ENCODE measurements at places on chromosomes 4 and X.
A peak's percentile ranks its signal among the peaks of the same experiment; 100 is the strongest.

DNA sequence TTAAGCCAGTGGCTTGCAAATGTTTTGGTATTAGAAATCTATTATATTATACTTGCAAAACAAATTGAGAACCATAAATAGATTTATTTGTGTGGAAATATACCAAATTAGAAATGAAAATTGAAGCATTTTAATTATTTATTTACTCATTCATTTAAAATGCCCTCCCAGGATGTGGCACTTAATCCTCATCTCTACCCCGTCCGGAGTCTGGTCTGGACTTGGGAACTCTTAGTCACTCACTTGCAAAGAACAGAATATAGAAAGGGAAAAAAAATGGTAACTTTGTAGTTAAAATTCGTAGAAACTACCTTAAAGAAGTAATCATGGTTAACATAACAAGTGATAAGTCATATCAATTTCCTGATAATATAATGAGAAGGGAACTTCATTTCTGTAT, 775.9 kb upstream of the INTU start:
- H3K27ac ChIP-seq, result no peak overlapping the region
- no peaks in the 10 kb centered on the region for H3K4me1 ChIP-seq
- no peaks in the 10 kb centered on the region for H3K27me3 ChIP-seq
- no peak overlapping the region for H3K4me3 ChIP-seq

GRCh38 chr4:82889287-82889686, 1.7 kb downstream of the SEC31A start:
- DNase-seq, result no peak
- peaks cover 15% of the 10 kb centered on the region for H3K36me3 ChIP-seq
- peak overlapping the region; percentile 94 for H3K4me3 ChIP-seq
- peaks cover 1% of the 10 kb centered on the region for H3K4me1 ChIP-seq

DNA sequence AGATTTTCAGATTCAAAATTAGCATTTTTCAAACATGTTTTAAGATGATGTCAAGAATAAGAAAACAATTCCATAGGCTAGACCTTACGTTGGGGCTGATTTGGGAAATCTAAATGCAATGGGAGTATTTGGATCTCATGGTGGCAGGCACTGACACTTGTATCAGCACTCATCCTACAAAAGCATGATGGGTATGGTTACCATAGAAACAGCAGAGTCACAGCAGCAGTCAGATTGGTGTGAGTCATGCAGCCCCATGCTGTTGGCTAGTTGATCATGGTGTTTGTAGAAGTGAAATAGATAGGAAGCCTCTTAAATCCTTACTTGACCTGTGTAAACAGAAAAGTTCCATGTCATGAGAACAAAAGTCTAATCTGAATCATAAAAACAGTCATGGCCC, 1637.3 kb upstream of the PABPC4L start:
- H3K4me1 ChIP-seq, result no peaks in the 10 kb centered on the region
- no peak overlapping the region for H3K4me3 ChIP-seq
- H3K27me3 ChIP-seq, result no peaks in the 10 kb centered on the region
- no peaks in the 10 kb centered on the region for H3K36me3 ChIP-seq
- H3K27ac ChIP-seq, result no peak overlapping the region

- peak overlapping the region; percentile 32 for H3K27ac ChIP-seq
- no peaks in the 10 kb centered on the region for H3K27me3 ChIP-seq
- peaks cover 2% of the 10 kb centered on the region for H3K4me1 ChIP-seq
These were observed 181.7 kb downstream of the GABRB1 start for GRCh38 chr4:47213106-47213505.

DNA sequence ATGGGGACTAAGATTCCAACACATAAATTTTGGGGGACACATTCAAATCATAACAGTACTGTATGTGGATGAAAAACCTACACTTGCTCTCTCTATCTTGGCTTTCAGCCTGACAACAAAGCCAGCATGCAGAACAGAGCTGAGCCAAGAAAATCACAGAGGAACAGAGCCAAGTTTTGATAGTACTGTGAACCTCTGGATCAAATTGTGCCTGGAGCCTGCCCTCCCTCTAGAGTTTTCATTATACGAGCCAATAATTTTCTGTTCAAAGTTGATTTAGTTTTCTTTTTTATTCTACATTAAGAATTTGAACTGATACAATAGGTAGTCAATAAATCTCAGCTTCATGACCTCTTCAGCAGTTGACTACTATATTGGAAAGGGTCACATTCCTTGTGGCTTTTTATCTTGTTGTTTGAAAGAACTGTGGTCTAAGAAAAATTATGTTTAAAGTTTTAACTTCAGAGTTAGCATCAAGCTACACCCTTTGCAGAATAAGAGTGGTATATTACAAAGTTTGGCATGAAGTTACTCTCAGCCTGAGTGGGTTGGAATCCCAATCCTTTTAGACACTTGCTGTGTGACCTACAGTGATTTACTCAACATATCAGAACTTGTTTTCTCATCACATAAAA, 31.1 kb downstream of the GRID2 start:
- no peak for DNase-seq
- no peaks in the 10 kb centered on the region for H3K27me3 ChIP-seq
- no peaks in the 10 kb centered on the region for H3K36me3 ChIP-seq
- no peak overlapping the region for H3K27ac ChIP-seq
- H3K4me1 ChIP-seq, result no peaks in the 10 kb centered on the region

GRCh38 chr4:135123632-135124031, 922.0 kb upstream of the PABPC4L start:
- no peak overlapping the region for H3K27ac ChIP-seq
- DNase-seq, result no peak
- H3K4me3 ChIP-seq, result no peak overlapping the region
- H3K36me3 ChIP-seq, result no peaks in the 10 kb centered on the region
- no peaks in the 10 kb centered on the region for H3K4me1 ChIP-seq
- H3K27me3 ChIP-seq, result no peaks in the 10 kb centered on the region

- H3K27ac ChIP-seq, result no peak overlapping the region
- H3K4me1 ChIP-seq, result no peaks in the 10 kb centered on the region
- no peak for DNase-seq
- no peaks in the 10 kb centered on the region for H3K36me3 ChIP-seq
- H3K27me3 ChIP-seq, result no peaks in the 10 kb centered on the region
- H3K4me3 ChIP-seq, result no peak overlapping the region
These were observed 238.2 kb downstream of the MGST2 start for GRCh38 chr4:139903845-139904244.

GRCh38 chr4:108024085-108024877, 34.6 kb downstream of the HADH start:
- no peaks in the 10 kb centered on the region for H3K27me3 ChIP-seq
- H3K36me3 ChIP-seq, result peaks cover 67% of the 10 kb centered on the region
- no peak for DNase-seq
- H3K4me3 ChIP-seq, result no peak overlapping the region
- H3K4me1 ChIP-seq, result peaks cover 7% of the 10 kb centered on the region

- peaks cover 22% of the 10 kb centered on the region for H3K36me3 ChIP-seq
- DNase-seq, result no peak
- H3K4me3 ChIP-seq, result no peak overlapping the region
- H3K27ac ChIP-seq, result no peak overlapping the region
- H3K27me3 ChIP-seq, result no peaks in the 10 kb centered on the region
- H3K4me1 ChIP-seq, result peaks cover 1% of the 10 kb centered on the region
These were observed 20.0 kb downstream of the DDX3X start for GRCh38 chrX:41353985-41354384.

GRCh38 chr4:141220271-141220670, 424 bp upstream of the ZNF330 start:
- H3K27ac ChIP-seq, result peak overlapping the region; percentile 13
- H3K27me3 ChIP-seq, result no peaks in the 10 kb centered on the region
- H3K4me1 ChIP-seq, result peaks cover 2% of the 10 kb centered on the region
- H3K36me3 ChIP-seq, result no peaks in the 10 kb centered on the region

- H3K4me3 ChIP-seq, result no peak overlapping the region
- no peak for DNase-seq
- peaks cover 12% of the 10 kb centered on the region for H3K36me3 ChIP-seq
- H3K27ac ChIP-seq, result peak overlapping the region; percentile 18
- H3K4me1 ChIP-seq, result peaks cover 4% of the 10 kb centered on the region
These were observed 125.9 kb downstream of the NSUN7 start for GRCh38 chr4:40875507-40876150.

GRCh38 chr4:15901998-15902397, 36.5 kb downstream of the FGFBP1 start:
- no peak overlapping the region for H3K27ac ChIP-seq
- no peak for DNase-seq
- H3K36me3 ChIP-seq, result no peaks in the 10 kb centered on the region
- peaks cover 5% of the 10 kb centered on the region for H3K4me1 ChIP-seq
- no peak overlapping the region for H3K4me3 ChIP-seq

- DNase-seq, result no peak
- H3K36me3 ChIP-seq, result no peaks in the 10 kb centered on the region
- H3K4me3 ChIP-seq, result no peak overlapping the region
- H3K27ac ChIP-seq, result peak overlapping the region; percentile 82
- H3K4me1 ChIP-seq, result peaks cover 2% of the 10 kb centered on the region
These were observed 26.1 kb upstream of the CBLL2 start for GRCh38 chrX:22246620-22247019.

- no peak overlapping the region for H3K27ac ChIP-seq
- H3K36me3 ChIP-seq, result no peaks in the 10 kb centered on the region
- H3K4me3 ChIP-seq, result no peak overlapping the region
- no peak for DNase-seq
- no peaks in the 10 kb centered on the region for H3K4me1 ChIP-seq
These were observed 189.2 kb downstream of the PPP3CA start for GRCh38 chr4:101158134-101158482.

DNA sequence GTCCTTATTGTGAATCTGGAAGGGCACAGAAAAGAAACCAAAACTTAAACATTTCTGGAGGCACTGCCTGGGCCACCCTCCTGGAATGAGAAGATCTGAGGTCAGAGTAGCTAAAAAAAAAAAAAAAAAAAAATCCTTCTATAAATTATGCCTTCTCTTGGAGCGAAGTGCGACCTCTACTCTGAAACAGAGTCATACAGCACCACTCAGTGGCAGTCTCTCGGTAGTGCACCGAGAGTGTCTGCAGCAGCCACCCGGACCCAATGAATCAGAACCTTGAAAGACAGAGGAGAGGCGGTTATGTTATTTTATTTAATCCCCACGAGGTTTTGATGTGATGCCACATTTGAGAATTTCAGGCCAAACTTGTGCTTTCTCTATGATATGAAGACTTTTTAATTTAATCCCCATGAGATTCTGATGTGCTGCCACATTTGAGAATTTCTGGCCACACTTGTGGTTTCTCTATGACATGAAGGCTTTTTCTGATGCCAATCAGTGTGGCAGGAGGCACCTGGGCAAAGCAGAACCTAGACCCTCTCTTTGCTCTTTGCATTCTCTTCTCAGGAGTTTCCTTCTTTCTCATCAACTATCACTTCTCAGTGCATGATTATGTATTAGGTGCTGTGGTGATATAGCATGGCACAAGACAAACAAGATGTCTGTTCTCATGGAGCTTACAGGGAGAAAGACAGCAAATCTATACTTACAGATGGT, 5.6 kb upstream of the CT47C1 start:
- no peaks in the 10 kb centered on the region for H3K4me1 ChIP-seq
- H3K27ac ChIP-seq, result no peak overlapping the region
- DNase-seq, result peak; percentile 62
- H3K4me3 ChIP-seq, result no peak overlapping the region
- no peaks in the 10 kb centered on the region for H3K36me3 ChIP-seq

DNA sequence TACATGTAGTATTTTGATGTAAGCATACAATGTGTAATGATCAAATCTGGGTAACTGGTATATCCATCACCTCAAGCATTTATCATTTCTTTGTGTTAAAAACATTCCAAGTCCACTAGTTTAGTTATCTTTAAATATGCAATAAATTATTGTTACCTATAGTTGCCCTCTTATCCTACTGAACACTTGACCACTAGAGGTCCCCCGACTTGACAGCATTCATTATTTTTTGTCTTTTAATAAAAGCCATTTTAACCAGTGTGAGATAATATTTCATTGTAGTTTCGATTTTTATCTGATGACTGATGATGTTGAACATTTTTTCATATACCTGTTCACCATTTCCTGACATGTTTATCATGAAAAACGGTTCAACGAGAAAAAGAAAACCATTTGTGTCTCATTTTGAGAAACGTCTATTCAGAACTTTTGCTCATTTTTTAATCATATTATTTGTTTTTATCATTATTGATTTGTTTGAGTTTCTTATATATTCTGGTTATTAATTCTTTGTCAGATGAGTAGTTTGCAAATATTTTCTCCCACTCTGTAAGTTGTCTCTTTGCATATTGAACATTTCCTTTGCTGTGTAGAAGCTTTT, 199.0 kb upstream of the CXXC4 start:
- DNase-seq, result peak; percentile 1
- H3K4me1 ChIP-seq, result no peaks in the 10 kb centered on the region
- no peak overlapping the region for H3K27ac ChIP-seq
- H3K36me3 ChIP-seq, result no peaks in the 10 kb centered on the region

DNA sequence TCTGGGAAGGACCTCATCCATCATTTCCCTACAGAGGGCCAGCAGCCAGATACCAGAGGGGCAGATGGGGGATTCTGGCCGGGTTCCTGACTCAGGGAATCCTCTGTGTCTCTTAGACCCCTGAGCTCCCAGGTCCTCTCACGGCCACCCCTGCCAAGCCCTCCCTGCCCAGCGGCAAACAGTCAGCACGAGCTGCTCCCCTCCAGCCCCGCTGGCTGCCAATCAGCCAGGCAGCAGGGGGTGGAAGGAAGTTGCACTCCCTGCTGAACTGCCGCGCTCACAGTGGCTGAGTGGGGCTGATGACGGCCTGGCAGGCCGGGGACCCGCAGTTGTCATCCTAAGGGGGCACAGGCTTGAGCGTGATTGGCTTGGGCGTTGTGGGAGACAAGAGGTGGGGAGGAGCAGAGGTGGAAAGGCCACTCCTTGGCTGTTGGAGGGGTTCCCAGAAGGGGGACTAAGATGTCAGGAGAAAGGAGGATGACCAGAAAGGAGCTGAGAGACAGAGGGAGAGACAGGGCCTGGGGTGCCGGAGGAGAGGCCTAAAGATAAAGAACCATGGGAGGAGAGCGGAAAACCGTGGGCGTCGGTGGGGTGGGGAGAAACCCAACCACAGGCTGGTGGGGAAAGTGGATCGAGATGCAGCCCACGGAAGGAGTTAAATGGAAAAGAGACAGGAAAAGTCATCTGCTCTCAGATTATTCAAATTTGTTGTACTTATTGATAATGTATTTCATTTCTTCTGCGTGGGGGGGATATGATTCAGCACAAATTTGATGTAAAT, 4.4 kb upstream of the CCDC149 start:
- no peaks in the 10 kb centered on the region for H3K27me3 ChIP-seq
- no peak overlapping the region for H3K27ac ChIP-seq
- H3K4me1 ChIP-seq, result peaks cover 15% of the 10 kb centered on the region
- H3K36me3 ChIP-seq, result no peaks in the 10 kb centered on the region
- no peak overlapping the region for H3K4me3 ChIP-seq
- DNase-seq, result no peak

GRCh38 chrX:35699642-35700041, 98.5 kb upstream of the MAGEB16 start:
- no peak overlapping the region for H3K27ac ChIP-seq
- H3K36me3 ChIP-seq, result no peaks in the 10 kb centered on the region
- H3K4me1 ChIP-seq, result peaks cover 2% of the 10 kb centered on the region
- H3K4me3 ChIP-seq, result no peak overlapping the region
- no peak for DNase-seq

GRCh38 chrX:13786048-13786447, 30.8 kb downstream of the GPM6B start:
- H3K4me3 ChIP-seq, result no peak overlapping the region
- H3K4me1 ChIP-seq, result no peaks in the 10 kb centered on the region
- no peak for DNase-seq
- no peaks in the 10 kb centered on the region for H3K36me3 ChIP-seq
- H3K27ac ChIP-seq, result no peak overlapping the region

- no peak for DNase-seq
- H3K4me1 ChIP-seq, result peaks cover 5% of the 10 kb centered on the region
- H3K4me3 ChIP-seq, result peak overlapping the region; percentile 77
- no peaks in the 10 kb centered on the region for H3K36me3 ChIP-seq
- H3K27ac ChIP-seq, result no peak overlapping the region
- H3K27me3 ChIP-seq, result no peaks in the 10 kb centered on the region
These were observed 537 bp upstream of the PRKX start for GRCh38 chrX:3713937-3714434.

All from mesenchymal stem cell (in vitro differentiated cells and primary cell).